Hematopoietic multipotent progenitor cell treated with erythropoietin and hydrocortisone succinate and interleukin-3 and kit ligand, for 4 days (in vitro differentiated cells): ENCODE measurements at places on chromosomes 13 and 19.

GRCh38 chr13:20894245-20894644 is 8.3 kb downstream of the XPO4 start:
- DNase-seq = no peak

DNA sequence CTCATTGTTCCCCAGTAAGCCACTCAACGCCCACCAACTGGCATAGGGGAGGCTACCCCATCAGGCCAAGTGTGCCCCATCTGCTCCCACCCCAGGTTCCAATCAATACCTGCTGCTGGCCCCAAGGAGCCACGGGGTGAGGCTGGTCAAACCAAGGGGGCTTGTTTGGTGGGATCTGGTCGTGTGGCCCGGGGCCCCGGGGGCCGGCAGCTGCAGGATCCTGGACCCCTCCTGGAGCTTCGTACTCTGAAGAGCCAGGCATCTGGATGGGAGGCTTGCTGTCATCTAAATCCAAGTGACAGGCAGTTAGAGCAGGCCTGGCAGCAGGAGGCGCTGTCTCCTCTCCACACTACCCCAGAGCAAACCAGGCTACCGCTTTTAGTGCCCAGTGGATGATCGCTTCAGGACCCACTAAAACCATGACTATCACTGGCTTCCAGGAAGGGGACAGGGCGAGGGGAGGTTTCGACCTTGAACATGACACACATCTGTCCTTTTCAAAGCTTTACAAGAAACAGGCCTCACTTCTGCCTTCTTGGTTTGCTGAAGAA is 14.2 kb downstream of the CHERP start:
- DNase-seq = peak; percentile 65

- peak; percentile 80 for DNase-seq
Measured at GRCh38 chr13:99265821-99266426, 7.7 kb upstream of the GPR18 start.

DNA sequence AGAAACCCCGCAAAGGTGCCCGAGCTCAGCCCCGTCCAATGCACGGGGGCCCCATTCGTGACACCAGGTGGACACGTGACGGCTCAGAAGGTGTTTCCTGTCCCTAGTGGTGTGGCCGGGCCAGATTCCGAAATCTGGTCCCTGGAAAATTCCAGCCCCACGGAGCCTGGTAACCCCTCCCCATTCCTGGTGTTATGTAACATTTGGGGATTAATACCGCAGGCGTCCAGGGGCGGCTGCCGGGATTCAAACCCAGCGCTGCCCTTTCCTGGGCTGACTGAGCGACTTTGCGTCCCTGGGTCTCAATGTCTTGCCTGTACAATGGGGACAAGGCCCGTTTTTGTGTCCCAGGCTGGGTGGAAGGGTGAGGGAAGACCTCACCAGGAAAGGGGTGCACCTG is 1.0 kb upstream of the PLK5 start:
- DNase-seq = no peak

DNA sequence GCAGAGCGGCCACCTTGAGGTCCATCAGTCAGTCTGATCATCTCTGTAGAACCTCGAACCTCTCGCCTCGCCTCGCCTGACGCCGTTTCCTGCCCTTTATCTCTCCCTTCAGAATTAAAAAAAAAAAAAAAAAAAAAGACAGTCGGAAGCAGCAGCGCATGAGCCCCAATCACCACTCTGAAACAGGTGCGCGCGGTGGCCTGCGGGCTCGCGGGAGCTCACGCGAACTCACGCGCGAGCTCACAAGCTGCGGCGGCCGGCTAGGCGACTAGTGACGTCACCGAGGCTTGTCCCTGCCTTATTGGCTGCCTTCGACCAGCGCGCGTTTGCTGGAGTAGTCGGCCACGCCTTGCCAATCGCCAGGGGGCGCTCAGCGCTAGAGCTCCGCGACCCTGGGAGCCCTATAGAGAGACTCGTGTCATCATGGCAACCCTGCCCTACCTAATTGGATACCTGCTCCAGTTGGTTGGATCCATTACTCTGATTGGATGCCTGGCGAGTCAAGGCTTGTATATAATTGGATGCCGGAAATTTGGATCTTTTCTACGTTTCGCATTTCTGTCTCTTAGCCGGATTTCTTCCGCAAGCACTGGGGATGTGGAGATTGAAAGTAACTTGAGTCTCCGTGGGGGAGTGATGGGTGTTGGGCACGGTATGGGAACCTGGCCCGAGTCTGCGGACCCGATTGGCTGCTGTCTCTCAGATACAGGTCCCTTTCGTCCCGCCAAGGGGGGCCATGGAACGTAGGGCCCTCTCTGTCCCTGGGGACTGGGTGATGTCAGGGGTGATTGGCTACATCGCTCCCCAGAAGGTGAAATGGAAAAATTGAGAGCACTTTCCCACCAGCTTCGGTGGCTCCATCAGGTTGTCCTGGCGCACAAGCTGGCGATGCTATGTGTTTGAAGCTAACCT is 31.6 kb downstream of the SYT3 start:
- DNase-seq = peak; percentile 96

GRCh38 chr19:46759817-46760333 is 13.6 kb upstream of the STRN4 start:
- no peak for DNase-seq

DNA sequence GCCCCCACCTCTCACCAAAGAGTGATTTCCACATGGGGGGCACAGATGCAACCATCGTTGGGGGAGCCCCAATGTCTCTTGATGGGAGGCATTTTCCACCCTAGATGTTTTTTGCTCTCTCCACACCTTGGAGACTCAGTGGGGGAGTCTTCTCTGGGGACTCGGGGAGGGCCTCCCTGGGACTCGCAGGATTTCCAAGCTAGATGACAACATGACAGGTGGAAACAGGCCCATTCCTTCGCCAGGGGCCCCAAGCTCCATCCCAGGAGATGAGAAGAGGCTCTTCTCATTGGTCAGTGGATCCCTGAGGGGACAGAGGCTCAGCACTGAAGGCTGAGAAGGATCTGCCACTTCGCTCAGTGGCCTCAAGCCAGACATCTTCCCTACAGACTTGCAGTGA is 12.7 kb upstream of the KIR2DL4 start:
- DNase-seq = no peak

DNA sequence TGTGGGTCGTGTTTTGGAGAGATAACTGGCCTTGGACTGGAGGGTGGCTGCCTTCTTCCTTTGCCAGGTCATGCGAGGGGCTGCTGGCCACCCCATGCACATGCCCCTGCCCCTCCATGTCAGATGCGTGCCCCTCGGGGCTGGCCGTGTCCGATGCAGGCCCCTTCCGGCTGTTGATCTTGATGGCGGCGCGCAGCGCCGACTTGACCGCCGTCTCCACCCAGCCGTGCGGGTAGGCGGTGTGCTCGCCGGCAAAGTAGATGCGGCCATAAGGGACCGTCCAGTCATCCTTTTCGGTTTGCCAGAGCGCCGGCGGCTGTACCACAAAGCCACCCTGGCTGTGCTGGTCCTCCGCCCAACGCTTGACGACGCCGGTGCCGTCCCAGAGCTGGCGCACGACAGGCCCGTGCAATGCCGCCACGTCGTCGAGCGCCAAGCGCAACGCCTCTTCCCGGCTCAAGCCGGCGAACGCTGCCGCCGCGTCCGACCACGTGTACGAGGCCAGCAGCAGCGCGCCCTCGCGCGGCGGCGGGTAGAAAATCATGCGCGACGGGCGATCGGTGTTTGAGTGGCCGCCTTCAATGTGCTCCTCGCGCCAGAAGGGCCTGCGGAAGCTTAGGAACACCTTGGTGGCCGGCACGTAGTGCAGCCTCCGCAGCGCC is 6.9 kb downstream of the IL4I1 start:
- DNase-seq = peak; percentile 93

- no peak for DNase-seq
Measured at GRCh38 chr19:4877753-4878490, 10.5 kb upstream of the PLIN3 start.
